ENCODE measurements at places on chromosomes 1 and 21. TPM values are rescaled to one million over a fixed set of nuclear protein-coding genes. Genes with fewer than 3 reads are reported as not detected.

Gene RGS16
- not detected for total RNA-seq

Gene CCDC185
- total RNA-seq, result not detected

Gene TMEM51
- 13.7 TPM for total RNA-seq

Gene MAP1LC3C
- total RNA-seq, result not detected

Gene RHBG
- not detected for total RNA-seq

Gene YBX1
- total RNA-seq, result 829 TPM

- no peak for DNase-seq
Observed at GRCh38 chr21:34536820-34537219, 24.8 kb upstream of the KCNE1 start.

DNA sequence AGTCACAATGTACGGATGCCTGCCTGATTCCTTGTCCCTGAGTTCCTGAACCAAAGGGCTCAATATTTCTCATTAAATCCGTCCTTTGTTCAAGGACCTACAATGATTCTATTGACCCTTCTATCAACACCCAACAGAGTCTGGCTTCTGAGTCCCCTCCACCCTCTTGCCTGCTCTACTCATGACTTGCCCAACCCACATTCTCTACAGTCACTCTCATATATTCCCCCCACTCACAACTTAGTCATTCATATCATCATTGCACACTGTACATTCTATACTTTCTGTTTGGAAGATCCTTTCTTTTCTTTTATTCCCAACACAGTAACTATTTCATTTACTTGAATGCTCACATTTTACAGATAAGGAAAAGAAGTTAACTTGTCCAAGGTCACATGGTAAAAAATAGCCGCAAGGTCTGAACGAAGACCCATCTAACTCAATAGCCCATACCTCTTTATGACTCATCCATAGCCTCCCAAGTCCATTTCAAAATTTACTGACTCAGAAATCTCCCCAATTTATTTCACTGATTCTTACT, 3.6 kb downstream of the OTUD7B start:
- no peak for DNase-seq

DNA sequence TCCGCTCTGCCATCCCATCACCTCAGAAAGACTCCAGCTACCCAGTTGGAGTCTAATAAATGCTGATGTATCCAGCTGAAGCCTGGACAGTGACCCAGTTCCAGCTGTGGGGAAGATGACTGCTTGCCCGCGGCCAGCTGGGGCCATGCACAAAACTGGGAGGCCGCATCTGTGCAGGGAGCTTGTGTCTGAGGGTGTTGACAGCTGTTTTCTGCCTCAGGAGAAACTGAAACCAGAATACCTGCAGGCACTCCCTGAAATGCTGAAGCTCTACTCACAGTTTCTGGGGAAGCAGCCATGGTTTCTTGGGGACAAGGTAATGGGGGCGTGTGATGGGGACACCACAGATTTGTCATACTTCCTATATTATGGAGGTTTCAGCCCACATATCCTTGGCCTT, 3.2 kb downstream of the GSTM2 start:
- peak; percentile 0 for DNase-seq

Measured in endothelial cell of umbilical vein (primary cell).